ENCODE measurements at places on chromosomes 4 and X.

DNA sequence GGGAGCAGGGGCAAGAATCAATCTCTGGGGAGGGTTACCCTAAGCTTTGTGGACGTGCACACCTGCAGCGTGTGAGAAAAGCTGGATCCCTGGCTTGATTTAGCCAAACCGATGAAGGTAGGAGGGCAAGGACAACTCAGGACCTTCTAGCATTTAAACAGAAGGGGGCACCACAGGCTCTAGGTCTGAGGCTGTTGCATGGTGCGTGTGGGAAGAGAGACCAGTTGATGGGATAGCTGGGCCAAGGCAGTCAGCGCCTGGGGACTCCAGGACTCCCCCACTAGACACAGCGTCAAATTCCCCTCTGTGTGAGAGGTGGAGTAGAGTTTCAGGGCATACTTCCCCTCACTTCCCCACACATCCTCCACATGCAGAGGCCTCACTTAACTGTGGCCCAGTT is 4.3 kb downstream of the GABRQ start:
- no peaks in the 10 kb centered on the region for H3K4me1 ChIP-seq
- no peak for DNase-seq
- H3K36me3 ChIP-seq: no peaks in the 10 kb centered on the region
- no peak overlapping the region for H3K27ac ChIP-seq
- H3K27me3 ChIP-seq: peaks cover 27% of the 10 kb centered on the region
- no peak overlapping the region for H3K4me3 ChIP-seq

DNA sequence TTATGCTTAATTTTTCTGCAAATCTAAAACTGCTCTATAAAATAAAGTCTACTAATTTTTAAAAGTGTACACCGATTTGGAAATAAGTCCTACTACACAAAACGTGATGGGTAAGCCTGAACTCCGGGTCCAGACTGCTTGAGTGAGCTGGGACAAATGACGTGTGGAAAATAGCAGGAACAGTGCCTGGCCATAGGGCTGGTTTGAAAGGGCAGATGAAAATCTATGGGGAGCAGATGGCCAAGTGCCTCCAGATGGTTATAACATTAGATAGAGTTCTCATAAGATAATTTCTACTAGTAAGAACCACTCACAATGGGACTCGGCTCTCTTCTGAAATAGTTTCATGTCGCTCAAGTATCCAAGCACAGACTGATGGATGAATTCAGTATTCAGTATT is 52.5 kb downstream of the F11 start:
- H3K27ac ChIP-seq: no peak overlapping the region
- H3K4me3 ChIP-seq: no peak overlapping the region
- no peaks in the 10 kb centered on the region for H3K36me3 ChIP-seq
- no peaks in the 10 kb centered on the region for H3K4me1 ChIP-seq
- no peak for DNase-seq

- peaks cover 2% of the 10 kb centered on the region for H3K36me3 ChIP-seq
- H3K4me3 ChIP-seq: peak overlapping the region; percentile 23
These were observed 139.3 kb downstream of the GASK1B start for GRCh38 chr4:158033416-158034120.

GRCh38 chr4:7291372-7292114 is 99.2 kb downstream of the SORCS2 start:
- no peak overlapping the region for H3K27ac ChIP-seq
- DNase-seq: no peak
- peaks cover under 1% of the 10 kb centered on the region for H3K4me1 ChIP-seq
- H3K4me3 ChIP-seq: no peak overlapping the region
- no peaks in the 10 kb centered on the region for H3K36me3 ChIP-seq

DNA sequence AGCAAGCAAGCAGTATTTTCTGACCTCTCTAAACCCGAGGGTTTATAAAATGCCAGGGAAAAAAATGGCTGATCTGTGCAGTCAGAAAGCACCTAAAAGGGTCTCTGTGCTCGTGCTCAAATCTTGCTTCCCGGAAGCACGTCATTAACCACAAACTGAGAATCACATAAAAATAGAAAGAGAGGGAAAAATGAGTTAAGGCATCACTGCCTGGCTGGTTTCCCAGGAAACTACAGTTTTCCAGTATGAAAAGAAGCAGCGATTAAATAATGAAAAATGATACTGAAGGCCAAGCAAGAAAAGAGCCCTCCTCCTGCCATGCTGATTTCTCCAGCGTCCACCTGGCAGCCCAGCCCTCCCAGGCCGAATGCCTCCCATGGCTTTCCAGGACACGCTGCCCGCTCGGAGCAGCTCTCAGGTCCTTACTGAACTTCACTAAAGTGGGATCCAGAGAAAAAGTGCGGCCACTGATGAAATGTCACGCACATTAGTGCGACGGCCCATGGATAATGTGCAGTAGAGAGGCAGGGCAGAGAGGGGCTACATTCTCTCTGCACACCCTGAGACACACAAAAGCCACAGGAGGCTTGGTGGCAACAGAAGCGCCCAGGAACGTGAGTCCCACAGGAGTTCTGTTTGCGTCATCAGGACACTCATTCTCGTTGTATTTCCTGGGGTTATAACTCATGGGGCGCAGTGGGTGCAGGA is 80.4 kb downstream of the WFS1 start:
- H3K36me3 ChIP-seq: no peaks in the 10 kb centered on the region
- peaks cover 21% of the 10 kb centered on the region for H3K27me3 ChIP-seq
- no peak overlapping the region for H3K27ac ChIP-seq
- no peak overlapping the region for H3K4me3 ChIP-seq

DNA sequence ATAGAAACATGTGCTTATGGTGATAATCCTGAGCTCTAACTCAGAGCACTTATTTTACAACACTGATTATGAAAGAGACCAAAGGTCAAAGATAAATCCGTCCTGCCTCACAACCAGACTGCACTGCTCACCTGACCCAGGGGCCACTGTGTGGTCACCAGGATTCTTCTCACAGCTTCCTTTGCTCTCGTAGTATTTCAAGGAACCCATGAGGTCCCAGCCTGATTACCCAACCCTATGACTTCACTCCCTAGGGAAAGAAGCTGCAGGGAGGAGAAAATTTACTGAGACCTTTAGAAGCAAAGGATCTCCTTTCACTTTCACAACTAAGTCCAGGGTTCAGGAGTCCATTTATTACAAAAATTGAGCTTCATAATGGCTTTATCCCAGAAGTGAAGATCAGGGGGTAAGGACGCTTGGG is 9.6 kb downstream of the SLC25A5 start:
- peak overlapping the region; percentile 15 for H3K27ac ChIP-seq
- DNase-seq: no peak
- no peaks in the 10 kb centered on the region for H3K4me1 ChIP-seq
- H3K4me3 ChIP-seq: no peak overlapping the region
- H3K36me3 ChIP-seq: no peaks in the 10 kb centered on the region

GRCh38 chrX:37825215-37825842 is 22.0 kb downstream of the DYNLT3 start:
- no peak overlapping the region for H3K27ac ChIP-seq
- no peak for DNase-seq
- H3K36me3 ChIP-seq: no peaks in the 10 kb centered on the region
- no peak overlapping the region for H3K4me3 ChIP-seq
- H3K27me3 ChIP-seq: peaks cover 4% of the 10 kb centered on the region

- peaks cover 14% of the 10 kb centered on the region for H3K27me3 ChIP-seq
- H3K4me1 ChIP-seq: peaks cover 12% of the 10 kb centered on the region
- DNase-seq: no peak
- H3K27ac ChIP-seq: no peak overlapping the region
These were observed 124.2 kb upstream of the RBPJ start for GRCh38 chr4:26196567-26196966.

DNA sequence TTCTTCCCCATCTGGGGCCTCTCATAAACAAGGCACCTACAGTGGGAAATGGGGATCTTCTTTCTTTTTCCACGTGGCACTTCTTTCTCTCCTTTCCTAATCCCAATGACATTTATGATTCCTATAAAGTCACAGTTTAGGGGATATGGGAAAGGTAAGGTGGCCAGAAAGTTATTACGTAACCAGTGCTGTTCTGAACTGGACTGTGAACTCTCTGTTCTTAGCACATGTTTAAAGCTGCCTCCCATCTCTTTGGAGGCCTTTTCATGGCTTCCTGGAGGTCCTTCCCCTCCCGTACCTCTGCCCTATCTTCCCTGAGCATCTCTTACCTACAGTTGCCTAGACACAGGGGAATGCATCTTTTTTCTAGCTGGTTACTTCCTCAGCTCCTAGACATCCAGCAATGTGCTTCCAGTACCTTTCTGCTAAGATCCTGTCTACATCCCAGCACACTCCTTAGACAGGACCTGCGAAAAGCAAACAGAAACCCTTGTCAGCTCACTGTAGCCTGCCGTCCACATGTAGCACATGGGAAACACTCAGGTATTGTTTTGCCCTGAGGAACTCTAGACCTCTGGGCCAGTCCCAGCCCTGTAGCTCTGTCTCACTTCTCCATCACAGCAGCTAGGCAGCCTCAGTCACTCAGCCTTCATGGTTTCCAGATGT is 195.4 kb downstream of the NWD2 start:
- no peaks in the 10 kb centered on the region for H3K27me3 ChIP-seq
- no peaks in the 10 kb centered on the region for H3K36me3 ChIP-seq
- H3K4me1 ChIP-seq: peaks cover 14% of the 10 kb centered on the region
- H3K27ac ChIP-seq: peak overlapping the region; percentile 90
- no peak for DNase-seq
- no peak overlapping the region for H3K4me3 ChIP-seq

- no peaks in the 10 kb centered on the region for H3K36me3 ChIP-seq
- peaks cover 26% of the 10 kb centered on the region for H3K4me1 ChIP-seq
- no peak for DNase-seq
- H3K4me3 ChIP-seq: no peak overlapping the region
- H3K27me3 ChIP-seq: no peaks in the 10 kb centered on the region
- H3K27ac ChIP-seq: no peak overlapping the region
These were observed 239.4 kb upstream of the CTSO start for GRCh38 chr4:156193106-156193505.

GRCh38 chr4:27930291-27930690 is 1069.7 kb downstream of the STIM2 start:
- no peaks in the 10 kb centered on the region for H3K4me1 ChIP-seq
- no peaks in the 10 kb centered on the region for H3K27me3 ChIP-seq
- no peak overlapping the region for H3K4me3 ChIP-seq

DNA sequence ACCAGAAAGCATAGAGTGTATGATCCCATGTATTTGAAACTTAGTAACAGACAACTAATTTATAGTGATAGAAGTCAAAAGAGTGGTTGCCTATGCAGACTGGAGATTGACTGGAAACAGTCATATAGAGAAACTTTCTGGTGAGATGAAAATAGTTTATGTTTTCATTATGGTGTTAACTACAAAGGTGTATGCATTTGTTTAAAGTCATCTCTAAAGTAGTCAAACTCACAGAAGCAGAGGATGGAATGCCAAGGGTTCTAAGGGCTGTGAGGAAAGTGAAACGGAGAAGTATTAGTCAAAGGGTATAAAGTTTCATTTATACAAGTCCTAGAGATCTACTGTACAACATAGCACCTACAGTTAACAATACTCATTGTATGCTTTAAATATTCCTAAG is 45.8 kb downstream of the ENOX2 start:
- DNase-seq: no peak
- H3K36me3 ChIP-seq: peaks cover 3% of the 10 kb centered on the region
- H3K27me3 ChIP-seq: no peaks in the 10 kb centered on the region
- H3K4me3 ChIP-seq: no peak overlapping the region
- H3K4me1 ChIP-seq: no peaks in the 10 kb centered on the region

DNA sequence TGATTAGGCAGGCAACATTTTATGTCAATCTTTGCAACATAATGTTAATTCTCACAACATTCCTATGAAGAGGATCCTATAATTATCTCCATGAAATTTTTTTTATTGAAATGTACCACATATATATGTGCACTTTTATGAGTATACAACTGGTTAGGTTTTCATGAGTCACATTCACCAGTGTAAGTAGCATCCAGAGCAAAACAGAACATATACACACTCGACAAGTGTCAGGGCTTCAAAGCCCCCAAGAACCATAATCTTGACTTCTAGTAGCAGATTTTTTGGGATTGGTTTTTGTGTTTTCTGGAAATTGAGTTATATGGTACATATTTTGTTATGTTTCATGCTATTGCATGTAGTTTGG is 62.4 kb downstream of the ARHGAP10 start:
- no peak for DNase-seq
- H3K4me1 ChIP-seq: peaks cover 26% of the 10 kb centered on the region
- no peak overlapping the region for H3K27ac ChIP-seq
- H3K27me3 ChIP-seq: no peaks in the 10 kb centered on the region

- no peaks in the 10 kb centered on the region for H3K27me3 ChIP-seq
- peaks cover 10% of the 10 kb centered on the region for H3K36me3 ChIP-seq
- DNase-seq: no peak
- no peak overlapping the region for H3K4me3 ChIP-seq
These were observed 189.7 kb downstream of the PDGFC start for GRCh38 chr4:156781852-156782251.

DNA sequence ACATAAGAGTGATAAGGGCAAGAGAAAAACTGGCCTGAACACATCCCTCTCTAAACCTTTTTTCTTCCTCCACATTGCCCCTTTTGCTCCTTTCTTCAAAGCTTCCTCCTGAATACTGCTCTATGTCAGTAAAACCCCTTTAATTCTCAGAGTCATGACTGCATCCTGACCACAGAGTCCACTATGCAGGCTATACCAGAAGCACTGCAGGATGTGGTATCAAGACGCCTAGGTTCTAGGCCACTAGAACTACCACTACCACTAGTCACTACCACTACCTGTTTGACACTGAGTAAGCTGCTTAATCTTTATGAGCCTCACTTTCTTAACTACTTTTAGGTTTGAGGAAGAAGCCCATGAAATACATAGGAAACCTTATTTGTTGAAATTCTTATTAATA is 38.7 kb downstream of the ARHGEF9 start:
- no peak overlapping the region for H3K27ac ChIP-seq
- peaks cover 3% of the 10 kb centered on the region for H3K36me3 ChIP-seq
- no peak overlapping the region for H3K4me3 ChIP-seq
- H3K4me1 ChIP-seq: no peaks in the 10 kb centered on the region
- H3K27me3 ChIP-seq: no peaks in the 10 kb centered on the region
- DNase-seq: no peak

DNA sequence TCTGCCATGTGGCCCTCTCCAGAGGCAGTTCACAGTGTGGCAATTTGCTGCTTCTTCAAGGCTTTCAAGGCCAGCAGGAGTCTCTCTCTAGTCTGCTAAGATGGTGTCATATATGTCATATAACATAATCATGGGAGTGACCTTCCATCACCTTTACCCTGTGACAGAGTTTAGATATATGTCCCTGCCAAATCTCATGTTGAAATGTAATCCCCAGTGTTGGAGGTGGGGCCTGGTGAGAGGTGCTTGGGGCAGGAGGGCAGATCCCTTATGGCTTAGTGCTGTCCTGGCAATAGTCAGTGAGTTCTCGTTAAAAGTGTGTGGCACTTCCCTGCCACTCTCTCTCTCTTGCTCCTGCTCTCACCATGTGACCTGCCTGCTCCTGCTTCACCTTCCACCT is 252.0 kb downstream of the PALLD start:
- no peak for DNase-seq
- H3K27me3 ChIP-seq: no peaks in the 10 kb centered on the region
- H3K36me3 ChIP-seq: peaks cover 12% of the 10 kb centered on the region
- no peak overlapping the region for H3K4me3 ChIP-seq
- peaks cover 7% of the 10 kb centered on the region for H3K4me1 ChIP-seq

GRCh38 chr4:69823481-69824186 is 36.3 kb downstream of the SULT1E1 start:
- peaks cover 4% of the 10 kb centered on the region for H3K36me3 ChIP-seq
- no peak for DNase-seq
- H3K27ac ChIP-seq: peak overlapping the region; percentile 26
- H3K27me3 ChIP-seq: no peaks in the 10 kb centered on the region
- H3K4me1 ChIP-seq: no peaks in the 10 kb centered on the region

GRCh38 chr4:146762016-146762415 is 123.3 kb downstream of the POU4F2 start:
- no peak for DNase-seq
- no peaks in the 10 kb centered on the region for H3K36me3 ChIP-seq
- no peaks in the 10 kb centered on the region for H3K27me3 ChIP-seq
- no peak overlapping the region for H3K27ac ChIP-seq

Data from type B pancreatic cell (in vitro differentiated cells).